ENCODE measurements at places on chromosomes 3 and 15.

DNA sequence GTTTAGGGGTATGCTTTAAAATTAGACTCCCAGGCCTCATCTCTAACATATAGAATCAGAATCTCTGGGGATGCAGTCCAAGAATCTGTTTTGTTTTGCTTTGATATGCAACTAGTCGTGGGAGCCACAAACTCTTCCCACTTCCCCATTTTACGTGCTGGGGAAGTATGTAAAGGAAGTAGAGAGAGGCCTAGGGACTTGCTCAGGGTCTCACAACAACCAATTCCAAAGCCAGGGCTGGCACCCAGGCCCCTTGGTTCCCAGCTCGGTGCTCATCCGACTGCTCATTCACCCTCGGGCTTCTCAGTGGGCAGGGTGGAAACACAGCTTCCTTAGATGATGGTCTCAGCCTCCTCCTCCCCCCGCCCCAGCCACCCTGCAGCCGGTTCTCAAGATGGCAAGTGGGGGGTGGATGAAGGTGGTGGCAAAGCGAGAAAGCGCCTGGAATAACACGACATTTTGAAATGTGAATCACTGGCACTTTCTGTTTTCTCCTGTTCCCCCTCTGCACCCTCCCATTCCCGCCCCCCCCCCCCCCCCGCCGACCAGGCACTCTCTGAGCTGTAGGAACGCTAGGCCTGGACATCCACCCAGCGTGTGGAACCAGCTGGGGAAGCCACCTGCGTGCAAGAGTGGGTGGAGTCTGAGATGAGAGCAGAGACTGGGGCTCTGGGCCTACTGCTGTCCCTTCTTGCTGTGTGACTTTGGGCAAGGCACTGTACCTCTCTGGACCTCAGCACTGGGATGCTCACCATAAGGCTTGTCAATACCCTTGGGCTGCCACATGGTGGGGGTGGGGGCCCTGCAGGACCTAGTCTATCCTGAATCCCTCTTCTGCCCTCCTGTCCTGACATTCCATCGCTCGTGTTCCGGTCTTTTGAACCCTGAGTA is 214.5 kb downstream of the RPLP1 start:
- no peak for DNase-seq

DNA sequence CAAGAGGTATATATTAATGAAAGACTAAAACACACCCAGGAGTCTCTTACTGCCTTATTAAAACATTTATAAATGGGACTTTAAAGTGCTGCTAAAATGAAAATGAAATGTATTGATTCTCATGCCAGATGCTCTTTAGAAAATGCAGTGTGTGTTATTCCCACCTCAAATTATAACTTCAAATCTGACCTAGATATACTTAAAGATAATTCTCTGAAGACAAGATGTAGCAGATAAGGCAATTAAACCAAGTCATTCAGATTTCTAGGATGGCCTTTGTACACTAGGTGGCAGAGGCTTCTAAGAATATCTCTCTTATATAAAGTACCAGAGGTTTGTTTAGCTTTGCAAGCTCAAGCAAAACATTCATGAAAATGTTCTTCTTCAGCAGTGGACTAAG is 26.9 kb upstream of the GOLGA8B start:
- DNase-seq = no peak

DNA sequence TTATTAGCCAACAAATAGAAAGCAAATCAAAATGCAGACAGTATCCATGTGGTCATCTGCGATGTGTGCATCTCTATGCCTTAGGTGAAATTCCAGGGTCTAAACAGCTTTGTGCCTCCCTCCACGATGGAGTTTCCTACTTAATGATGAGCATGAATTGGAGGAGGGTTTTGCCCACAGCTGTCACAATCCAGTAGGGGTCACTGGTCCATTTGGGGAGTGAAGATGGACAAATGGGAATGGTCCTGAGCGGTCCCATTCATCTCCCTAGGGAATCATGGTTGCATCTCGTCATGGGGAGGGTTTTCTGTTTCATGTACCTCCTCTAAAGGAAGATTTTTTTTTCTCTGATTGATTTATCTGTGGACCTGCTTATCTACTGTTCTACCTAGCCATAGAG is 358.0 kb downstream of the PTPRG start:
- no peak for DNase-seq

- no peak for DNase-seq
Observed at GRCh38 chr3:135967867-135968266, 2.3 kb downstream of the PPP2R3A start.

- DNase-seq = no peak
Observed at GRCh38 chr15:98524838-98525660, 123.3 kb upstream of the IGF1R start.

DNA sequence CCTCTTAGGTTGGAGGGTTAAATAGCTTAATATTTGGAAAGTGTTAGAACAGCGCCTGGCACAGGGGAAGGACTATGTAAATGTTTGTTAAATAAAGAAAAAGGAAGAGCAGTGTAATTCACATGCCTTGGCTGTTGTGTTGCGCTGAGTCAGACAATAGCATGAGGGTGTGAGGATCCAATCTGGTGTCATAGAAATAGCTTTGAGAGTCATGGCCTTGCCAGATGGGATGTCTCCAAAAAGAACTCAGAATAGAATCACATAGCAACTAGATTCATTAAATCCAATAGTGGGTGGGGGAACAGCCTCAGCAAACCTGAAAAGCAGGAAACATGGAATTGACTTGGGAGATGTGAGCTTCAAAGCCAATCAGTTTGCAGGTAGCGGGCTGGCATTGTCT is 3.9 kb upstream of the RBSN start:
- no peak for DNase-seq

DNA sequence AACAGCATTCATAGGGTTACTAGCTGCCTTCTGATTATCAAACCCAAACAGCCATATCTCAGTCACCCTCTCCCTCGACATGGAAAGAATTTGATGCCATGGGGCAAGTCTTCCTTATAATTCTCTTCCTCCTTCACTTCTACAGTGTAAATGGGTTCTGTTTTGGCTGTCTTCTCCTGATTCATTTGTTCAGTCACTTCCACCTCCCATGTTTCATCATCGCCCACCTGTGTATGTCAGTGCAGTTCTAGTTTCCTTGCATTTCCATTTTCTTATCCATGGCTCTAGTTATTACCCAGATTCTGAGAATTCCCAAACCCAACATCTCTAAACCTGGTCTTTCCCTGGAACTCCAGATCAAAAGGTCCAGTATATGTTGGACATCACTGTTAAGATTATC is 41.0 kb downstream of the RIOX2 start:
- no peak for DNase-seq

- no peak for DNase-seq
Observed at GRCh38 chr3:193815246-193816027, 222.4 kb downstream of the OPA1 start.

GRCh38 chr15:101451266-101451799 is 38.2 kb downstream of the PCSK6 start:
- DNase-seq = no peak

- no peak for DNase-seq
Observed at GRCh38 chr3:106765342-106765741, 611.9 kb upstream of the CCDC54 start.

DNA sequence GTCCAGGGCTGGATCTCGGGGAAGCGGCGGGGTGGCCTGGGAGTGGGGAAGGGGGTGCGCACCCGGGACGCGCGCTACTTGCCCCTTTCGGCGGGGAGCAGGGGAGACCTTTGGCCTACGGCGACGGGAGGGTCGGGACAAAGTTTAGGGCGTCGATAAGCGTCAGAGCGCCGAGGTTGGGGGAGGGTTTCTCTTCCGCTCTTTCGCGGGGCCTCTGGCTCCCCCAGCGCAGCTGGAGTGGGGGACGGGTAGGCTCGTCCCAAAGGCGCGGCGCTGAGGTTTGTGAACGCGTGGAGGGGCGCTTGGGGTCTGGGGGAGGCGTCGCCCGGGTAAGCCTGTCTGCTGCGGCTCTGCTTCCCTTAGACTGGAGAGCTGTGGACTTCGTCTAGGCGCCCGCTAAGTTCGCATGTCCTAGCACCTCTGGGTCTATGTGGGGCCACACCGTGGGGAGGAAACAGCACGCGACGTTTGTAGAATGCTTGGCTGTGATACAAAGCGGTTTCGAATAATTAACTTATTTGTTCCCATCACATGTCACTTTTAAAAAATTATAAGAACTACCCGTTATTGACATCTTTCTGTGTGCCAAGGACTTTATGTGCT is 527 bp downstream of the B2M start:
- DNase-seq = no peak

- no peak for DNase-seq
Observed at GRCh38 chr3:125477701-125478100, 42.3 kb downstream of the SNX4 start.
